ENCODE measurements at places on chromosomes 11 and 22.

- DNase-seq = no peak
These were observed 14.6 kb upstream of the TMEM123 start for GRCh38 chr11:102467080-102467708.

DNA sequence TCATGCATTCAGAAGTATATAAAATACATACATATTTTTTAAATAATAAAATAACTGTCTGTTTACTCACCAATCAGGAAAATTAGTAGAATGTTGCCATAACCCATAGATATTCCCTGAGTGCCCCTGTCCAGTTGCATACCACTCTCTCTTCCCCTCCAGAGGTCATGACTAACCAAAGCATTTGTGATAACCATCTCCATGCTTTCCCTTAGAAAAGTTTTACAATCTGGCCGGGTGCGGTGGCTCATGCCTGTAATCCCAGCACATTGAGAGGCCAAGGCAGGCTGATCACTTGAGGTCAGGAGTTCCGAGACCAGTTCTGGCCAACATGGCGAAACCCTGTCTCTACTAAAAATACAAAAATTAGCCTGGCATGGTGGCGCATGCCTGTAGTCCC, 33.2 kb upstream of the LDHA start:
- DNase-seq = no peak

GRCh38 chr11:3835751-3836150, 5.0 kb downstream of the RHOG start:
- DNase-seq = no peak

DNA sequence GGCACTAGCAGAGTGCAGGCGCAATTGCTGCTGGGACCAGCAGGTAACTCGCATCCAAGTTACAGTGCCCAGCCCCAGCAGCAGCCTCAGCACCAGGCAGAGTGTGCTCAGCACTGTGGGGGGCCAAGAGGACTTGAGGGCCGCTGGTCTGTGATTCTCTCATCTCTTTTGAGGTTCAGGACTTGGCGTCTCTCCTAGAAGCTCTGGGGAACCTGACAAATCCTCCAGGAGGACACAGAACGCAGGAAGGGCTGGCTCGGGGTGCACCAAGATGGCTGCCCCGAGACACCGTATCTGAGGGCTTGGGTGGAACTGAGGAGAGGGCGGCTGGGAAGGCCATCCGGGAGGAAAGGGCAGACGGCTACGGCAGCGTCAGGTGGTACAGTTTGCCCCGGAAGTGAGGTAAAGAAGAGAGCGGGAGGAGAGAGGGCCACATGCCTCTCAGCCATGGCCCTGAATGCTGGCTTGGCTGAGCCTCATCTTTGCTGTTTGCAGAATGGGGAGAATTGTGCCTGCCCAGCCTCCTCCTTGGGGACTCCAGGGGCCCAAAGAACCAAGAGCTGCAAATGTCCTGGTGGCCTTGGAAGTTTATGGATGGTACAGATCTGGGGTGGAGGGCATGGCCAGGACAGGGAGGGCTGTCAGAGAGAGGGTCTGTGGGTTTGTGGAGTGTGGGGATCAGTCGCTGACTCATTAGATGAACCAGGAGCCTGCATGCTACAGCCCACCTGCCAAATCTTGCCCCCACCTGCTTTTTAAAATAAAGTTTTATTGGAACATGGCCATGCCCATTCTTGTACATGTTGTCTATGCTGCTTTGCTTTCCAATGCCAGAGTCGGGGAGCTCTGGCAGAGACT, 78.0 kb downstream of the MYEOV start:
- no peak for DNase-seq

DNA sequence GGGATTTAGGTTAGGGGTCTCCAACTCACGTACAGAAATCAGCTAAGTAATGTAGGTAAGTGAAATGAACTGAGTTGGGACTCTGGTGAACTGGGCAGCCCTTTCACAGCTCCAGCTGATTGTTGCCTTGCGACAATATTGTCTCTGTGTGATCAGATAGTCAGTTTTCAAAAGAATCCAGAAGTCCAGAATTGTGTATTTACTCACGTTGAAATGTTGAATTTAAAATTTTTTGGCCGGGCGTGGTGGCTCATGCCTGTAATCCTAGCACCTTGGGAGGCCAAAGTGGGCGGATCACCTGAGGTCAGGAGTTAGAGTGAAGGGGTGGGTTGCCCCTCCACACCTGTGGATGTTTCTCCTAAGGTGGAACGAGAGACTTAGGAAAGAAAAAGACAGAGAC, 18.8 kb upstream of the WDR74 start:
- DNase-seq = no peak

- DNase-seq = no peak
These were observed 610.7 kb downstream of the NTM start for GRCh38 chr11:131980888-131981668.

DNA sequence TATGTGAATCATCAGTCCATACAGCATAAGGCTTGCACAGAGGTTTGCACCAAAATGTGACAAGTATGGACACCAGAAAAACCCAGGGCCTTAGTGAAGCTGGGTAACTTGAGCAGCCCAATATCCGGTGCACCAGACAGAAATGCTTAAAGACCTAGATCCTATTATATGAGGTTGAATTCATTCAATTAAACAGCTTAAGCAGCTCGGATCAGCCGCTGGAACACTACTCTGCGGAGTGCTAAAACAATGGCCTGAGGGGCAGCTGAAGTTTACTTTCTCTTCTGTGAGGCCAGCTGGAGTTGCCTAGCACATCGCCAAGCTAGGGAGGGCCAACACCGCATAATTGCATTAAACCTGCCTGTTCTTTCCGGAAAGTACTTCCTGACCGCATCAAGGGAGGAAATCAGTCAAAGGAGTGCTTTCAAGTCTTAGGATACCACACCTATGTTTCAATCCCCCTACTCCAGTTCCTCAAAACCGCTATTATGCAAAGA, 17.0 kb upstream of the FAM181B start:
- DNase-seq = peak; percentile 28

- DNase-seq = peak; percentile 80
These were observed 4.6 kb upstream of the CCDC188 start for GRCh38 chr22:20155330-20156041.

DNA sequence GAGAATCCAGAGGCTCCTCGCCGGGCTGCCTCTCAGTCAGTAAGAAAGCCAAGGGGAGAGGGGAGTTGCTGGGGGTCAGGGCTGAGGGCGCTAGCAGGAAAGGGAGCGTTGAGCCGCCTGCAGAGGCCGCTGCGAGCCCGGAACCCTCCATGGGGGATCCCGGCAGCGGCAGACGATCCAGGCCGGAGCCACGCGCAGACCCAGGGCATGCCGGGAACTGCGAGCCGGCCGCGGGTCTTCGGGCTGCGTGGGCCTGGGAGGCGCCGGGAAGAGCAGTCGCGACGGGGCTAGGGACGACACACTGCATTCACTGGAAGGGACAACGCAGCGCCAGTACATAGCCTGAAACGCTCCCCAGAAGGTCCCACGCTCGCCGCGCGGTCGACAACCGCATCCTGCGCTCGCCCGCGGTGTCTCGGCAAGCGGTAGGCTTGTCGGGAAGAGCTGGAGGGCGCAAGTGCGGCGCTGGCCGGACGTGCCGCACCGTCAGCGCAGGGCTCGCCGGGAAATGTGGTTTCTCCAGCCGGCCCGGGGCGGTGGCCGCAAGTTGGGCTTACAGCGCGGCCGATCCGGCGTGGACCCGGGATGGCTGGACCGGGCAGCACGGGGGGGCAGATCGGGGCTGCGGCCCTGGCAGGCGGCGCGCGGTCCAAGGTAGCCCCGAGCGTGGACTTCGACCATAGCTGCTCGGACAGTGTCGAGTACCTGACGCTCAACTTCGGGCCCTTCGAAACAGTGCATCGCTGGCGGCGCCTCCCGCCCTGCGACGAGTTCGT, at the start of gene LZTR1:
TSS of gene LZTR1 (plus strand) at position 511 of the 776 bp plus-strand sequence. CDS start at position 586, 75 bp downstream.
- DNase-seq = peak; percentile 35

DNA sequence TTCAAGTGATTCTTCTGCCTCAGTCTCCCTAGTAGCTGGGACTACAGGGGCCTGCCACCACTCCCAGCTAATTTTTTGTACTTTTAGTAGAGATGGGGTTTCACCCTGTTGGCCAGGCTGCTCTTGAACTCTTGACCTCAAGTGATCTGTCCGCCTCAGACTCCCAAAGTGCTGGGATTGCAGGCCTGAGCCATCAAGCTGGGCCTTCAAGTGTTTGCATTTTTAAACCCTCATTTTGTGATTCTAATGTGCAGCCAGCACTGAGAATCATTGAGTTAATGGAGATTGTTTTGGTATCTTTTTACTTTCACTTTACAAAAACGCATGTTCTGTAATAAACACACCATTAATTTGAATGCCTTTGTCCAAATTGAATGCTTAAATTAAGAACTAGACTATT, 3.4 kb downstream of the TYR start:
- no peak for DNase-seq

DNA sequence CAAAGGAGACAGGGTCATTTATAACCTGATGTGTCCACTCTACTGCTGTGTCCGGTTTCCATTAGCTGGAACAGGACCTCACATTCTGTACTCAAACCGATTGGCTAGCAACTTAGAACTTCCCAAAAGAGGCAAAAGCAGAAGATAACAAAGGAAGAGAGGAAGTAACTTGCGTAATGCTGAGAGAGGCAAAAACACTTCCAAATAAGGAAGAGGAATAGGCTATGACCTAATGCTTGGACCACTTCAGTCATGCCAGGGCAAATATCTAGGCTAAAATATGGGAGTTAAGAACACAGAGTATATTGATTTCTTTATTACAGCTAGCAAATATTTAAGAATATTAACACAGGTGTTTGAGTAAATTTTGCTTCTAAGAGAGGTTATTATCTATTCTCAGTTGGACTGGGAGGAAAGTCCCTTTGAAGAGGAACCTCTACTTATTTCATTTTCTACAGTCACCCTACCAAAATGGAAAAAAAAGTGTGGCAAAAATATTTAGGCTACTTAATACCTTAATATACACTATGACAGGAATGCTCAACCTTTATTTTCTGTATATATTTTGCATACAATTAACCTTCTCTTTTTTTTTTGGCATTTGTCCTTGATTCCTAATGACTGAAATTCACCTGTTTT, 499.8 kb upstream of the CHORDC1 start:
- DNase-seq = no peak

DNA sequence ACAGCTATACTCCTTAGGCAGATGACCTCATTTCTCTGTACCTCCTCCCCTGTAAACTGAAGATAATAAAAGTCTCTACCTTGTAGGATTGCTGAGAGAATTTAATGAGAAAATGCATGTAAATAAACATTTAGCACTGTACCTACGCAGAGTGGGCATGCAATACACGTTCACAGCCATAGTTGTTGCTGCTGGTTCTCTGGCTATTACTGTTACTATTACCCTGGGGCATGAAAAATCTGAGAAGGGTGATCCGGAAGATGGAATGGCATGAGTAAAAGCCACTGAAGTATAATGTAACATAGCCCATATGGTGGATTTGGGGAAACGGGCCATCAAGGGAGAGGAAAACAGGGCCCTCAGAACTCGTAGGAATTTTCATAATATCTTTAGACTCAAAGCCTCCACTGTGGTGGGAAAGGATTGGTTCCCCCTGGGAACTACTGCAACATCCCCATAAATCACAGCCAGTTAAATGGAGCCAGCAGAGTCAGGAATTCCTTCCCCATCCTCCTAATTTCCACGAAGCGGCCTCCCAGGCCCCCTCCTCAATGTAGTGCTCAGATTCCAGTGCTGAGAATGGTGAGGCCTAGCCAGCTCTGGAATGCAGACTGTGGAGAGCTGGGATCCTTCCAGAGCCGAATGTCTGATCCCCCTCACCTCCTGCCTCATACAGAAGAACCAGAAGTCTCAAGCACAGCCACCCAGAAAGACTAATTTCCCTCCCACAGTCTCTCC, 205.3 kb downstream of the MN1 start:
- no peak for DNase-seq

GRCh38 chr11:106879832-106880546, 138.3 kb downstream of the GUCY1A2 start:
- no peak for DNase-seq

GRCh38 chr11:13073119-13073981, 64.2 kb downstream of the RASSF10 start:
- DNase-seq = no peak

GRCh38 chr11:117375960-117376359, 48.3 kb downstream of the CEP164 start:
- no peak for DNase-seq
